ENCODE measurements at places on chromosomes 6 and 20.

GRCh38 chr20:25191689-25192088, 3.8 kb upstream of the ENTPD6 start:
- DNase-seq = no peak

DNA sequence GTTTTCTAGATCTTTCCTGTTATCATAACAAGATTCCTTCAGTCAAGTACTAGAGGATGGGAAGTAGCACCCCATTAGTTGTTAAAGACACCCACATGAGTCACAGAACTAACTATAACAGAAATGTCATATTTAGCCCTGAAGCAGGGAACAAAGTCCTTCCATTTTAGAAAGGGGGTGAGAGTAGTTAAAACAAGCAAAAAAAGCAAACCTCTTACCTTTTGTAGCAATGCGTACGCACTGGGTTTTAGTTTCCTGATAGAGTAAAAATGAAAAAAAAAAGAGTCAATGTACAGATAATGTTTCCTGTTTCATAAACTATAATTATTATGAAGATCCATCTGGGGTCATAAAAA, 163.7 kb upstream of the THEMIS start:
- no peak for DNase-seq

- DNase-seq = peak; percentile 22
Measured at GRCh38 chr6:92827104-92827503, 592.3 kb downstream of the EPHA7 start.

- DNase-seq = no peak
Measured at GRCh38 chr6:50936277-50936681, 117.6 kb downstream of the TFAP2B start.

DNA sequence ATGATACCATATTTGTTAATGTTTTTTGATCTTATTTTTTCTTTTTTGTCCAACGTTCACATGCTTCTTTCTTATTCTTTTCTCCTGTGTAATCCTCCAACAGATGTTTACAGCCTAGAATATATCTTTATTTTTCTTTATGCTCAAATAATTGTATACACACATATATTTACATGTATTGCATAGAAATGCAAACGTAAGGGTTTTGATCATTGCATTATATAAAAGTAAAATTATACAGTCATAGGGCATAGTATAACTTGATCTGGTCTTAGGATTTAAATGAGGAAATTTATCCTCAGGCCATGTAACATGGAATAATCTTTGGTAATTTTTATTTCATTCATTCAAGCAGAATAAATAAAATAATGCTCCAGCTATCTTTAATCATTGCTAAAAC, 84.9 kb upstream of the EEF1E1 start:
- no peak for DNase-seq

DNA sequence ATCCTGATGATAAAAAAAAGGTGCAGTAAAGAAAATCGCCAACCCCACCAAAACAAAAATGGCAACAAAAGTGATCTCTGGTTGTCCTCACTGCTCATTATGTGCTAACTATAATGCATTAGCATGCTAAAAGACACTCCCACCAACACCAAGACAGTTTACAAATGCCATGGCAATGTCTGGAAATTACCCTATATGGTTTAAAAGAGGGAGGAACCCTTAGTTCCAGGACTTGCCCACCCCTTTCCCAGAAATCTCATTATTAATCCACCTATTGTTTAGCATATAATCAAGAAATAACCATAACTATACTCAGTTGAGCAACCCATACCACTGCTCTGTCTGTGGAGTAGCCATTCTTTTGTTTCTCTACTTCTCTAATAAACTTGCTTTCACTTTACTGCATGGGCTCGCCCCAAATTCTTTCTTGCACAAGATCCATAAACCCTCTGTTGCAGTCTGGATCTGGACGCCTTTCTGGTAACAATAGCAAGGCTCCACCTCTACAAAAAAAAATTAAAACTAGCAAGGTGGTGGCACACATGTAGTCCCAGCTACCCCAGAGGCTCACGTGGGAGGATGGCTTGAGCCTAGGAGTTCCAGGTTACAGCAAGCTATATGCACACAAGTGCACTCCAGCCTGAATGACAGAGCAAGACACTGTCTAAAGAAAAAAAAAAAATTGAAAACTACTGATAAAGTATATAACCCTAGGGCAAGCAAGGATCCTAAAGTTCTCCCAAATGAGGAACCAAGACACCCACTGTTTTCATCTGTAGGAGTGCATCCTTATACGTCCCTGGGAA, 278.8 kb upstream of the JARID2 start:
- DNase-seq = no peak

DNA sequence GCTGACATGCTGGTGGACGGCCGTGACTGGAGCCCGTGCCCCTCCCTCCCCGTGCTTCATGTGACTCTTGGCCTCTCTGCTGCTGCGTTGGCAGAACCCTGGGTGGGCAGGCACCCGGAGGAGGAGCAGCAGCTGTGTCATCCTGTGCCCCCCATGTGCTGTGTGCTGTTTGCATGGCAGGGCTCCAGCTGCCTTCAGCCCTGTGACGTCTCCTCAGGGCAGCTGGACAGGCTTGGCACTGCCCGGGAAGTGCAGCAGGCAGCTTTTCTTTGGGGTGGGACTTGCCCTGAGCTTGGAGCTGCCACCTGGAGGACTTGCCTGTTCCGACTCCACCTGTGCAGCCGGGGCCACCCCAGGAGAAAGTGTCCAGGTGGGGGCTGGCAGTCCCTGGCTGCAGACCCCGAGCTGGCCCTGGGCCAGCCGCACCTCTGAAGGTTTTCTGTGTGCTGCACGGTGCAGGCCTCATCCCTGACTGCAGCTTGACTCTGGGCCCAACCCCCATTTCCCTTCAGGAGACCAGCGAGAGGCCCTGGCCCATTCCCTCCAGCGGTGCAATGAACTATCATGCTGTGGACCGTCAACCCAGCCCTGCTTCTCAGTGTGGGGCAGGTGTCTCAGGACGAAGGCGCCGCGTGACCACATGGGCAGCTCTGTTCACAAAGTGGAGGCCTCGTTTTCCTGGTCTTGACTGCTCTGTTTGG, 8.1 kb downstream of the NPBWR2 start:
- DNase-seq = no peak

DNA sequence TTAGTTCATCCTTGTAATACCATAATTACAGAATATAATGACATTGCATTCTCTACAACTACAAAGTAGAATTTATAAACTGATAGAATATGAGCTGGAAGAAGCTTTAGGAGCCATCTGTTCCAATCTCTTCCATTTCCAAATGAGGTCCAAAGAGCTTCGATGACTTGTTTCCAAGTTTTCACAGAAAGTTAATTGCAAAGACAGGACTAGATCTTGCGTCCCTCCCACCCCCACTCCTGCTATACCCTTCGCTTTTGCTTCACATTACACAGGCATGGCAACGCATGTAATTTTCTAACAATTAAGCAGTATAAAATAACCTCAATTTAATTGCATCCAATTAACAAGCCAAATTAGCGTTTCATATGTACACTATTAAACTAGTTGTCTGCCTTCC, 7.0 kb downstream of the HIVEP2 start:
- DNase-seq = no peak

- DNase-seq = no peak
Measured at GRCh38 chr6:45461486-45461885, 83.8 kb upstream of the SUPT3H start.

DNA sequence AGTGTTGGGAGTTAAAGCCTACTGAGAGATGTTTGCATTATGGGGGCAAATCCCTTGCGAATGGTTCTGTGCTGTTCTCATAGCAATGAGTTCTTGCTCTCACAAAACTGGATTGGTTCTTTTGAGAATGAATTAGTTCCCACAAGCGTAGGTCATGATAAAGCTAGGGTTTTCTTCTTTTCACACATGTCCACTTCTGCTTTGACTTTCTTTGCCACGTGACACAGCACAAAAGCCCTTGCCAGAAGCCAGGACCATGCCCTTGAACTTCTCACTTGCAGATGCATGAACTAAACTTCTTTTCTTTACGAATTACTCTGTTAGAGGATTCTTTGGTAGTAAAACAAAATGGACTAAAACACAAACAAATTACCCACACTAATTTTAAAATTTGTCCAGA, 922.8 kb downstream of the EPHA7 start:
- no peak for DNase-seq

- no peak for DNase-seq
Measured at GRCh38 chr6:5670811-5671561, 335.7 kb downstream of the NRN1 start.

DNA sequence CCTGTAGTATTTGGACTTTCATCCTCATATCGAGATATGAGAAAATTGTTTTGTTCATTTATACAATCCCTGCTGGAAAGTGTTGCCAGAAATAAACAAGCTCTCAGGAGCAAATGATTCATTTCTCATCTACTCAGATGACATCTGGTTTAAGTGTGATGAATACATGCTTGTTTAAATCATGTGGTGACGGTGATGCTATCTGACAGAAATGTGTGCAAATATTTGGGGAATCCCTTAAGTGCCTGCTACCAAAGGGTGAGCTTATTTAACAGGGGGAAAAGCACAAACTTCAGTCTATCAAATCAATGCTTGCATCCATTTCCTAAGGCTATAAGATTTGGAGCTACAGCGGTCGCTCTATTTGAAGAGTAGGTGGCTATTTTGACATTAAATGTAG, 368.3 kb upstream of the SASH1 start:
- DNase-seq = no peak

GRCh38 chr6:130218134-130218533, 4.6 kb downstream of the SAMD3 start:
- no peak for DNase-seq

- peak; percentile 87 for DNase-seq
Measured at GRCh38 chr6:135280375-135281136, 99.4 kb downstream of the MYB start.

- DNase-seq = no peak
Measured at GRCh38 chr6:133835901-133836300, 53.0 kb upstream of the TCF21 start.

DNA sequence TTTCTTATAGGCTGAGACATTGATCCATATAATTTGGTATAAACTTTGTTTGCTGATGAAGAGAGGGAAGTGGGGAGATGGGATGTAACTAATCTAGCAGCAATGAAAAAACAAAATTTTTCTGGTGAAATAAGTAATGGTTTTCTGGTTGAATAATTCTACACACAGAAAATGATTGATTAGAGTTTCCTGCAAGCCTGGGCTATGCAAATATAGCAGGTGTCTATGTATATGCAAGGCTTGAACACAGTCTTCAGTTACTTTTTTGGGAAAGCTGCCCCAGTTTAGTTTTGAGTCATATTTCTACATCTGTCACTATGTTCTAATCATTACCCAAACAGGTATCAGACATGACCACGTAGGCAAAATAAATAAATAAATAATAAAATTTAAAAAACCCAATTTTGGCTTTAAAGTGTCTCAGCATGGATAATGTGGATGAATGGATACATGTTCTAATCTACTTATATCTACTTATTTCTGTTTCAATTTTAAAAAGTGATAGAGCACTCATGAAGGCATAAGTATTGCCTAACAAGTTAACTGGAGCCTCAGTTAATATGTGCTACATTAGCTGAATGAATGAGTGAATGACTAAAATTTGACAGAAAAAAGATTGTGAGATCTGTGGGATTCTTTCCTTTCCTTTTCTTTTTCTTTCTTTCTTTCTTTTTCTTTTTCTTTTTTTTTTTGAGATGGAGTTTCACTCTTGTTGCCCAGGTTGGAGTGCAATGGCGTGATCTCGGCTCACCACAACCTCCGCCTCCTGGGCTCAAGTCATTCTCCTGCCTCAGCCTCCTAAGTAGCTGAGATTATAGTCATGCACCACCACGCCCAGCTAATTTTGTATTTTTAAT, 37.2 kb upstream of the TFB1M start:
- DNase-seq = peak; percentile 79

GRCh38 chr6:43814865-43815264, 44.9 kb downstream of the VEGFA start:
- DNase-seq = no peak

GRCh38 chr6:18390476-18390875, 3.3 kb downstream of the RNF144B start:
- peak; percentile 32 for DNase-seq

GRCh38 chr20:32610472-32611218, 25.5 kb upstream of the NOL4L start:
- no peak for DNase-seq

DNA sequence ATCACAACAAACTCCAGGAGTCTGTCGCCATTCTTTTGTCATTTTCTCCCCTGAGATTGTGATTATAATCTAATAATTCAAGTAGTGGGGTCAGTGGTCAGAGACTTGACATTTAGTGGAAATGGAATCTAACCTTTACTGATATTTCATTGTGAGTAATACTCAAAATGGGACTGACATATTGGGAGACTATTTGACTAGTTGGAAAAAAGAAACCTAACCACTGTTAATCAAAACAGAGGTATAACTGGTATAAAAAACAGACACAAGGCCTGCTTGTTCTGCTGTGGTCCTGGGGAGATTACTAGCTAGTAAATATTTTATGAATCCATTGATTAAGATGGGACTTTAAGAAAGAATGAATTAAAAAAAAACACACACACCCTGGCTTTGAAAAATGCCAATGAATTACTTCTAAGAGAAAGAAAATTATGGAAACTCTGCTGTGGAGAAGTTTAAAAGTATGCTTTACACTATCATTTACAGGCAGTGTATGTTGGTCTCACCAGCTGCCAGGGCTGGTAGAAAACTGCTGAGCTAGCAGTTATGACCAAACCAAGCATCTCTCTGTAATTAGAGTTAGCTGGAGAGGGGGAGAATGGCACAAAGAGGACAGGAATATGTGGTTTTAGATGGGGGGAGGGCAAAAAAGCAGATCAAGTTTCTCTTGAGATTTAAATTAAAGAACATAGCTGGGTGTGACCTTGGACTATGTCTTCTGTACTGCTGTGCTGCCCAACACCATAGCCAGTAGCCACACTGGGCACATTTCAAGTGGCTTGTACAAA, 103.7 kb downstream of the FYN start:
- no peak for DNase-seq

Measured in OCI-LY7 (cell line).